ENCODE measurements at places on chromosomes 6 and 20.
A peak's percentile ranks its signal among the peaks of the same experiment; 100 is the strongest.

GRCh38 chr6:41179163-41179562 lies 16.2 kb upstream of the TREM2 start:
- ATAC-seq, result no peak

DNA sequence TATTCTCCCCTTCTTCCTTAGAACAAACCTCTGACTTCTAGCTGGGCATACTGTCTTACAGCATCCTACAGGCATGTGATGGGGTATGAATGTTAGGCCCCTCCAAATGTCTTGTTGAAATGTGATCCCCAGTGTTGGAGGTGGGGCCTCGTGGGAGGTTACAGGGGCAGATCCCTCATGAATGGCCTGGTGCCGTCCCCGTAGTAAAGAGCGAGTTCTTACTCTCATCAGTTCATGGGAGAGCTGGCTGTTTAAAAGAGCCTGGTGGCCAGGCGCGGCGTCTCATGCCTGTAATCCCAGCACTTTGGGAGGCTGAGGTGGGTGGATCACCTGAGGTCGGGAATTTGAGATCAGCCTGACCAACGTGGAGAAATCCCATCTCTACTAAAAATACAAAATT lies 15.5 kb downstream of the OVOL2 start:
- ATAC-seq, result no peak

DNA sequence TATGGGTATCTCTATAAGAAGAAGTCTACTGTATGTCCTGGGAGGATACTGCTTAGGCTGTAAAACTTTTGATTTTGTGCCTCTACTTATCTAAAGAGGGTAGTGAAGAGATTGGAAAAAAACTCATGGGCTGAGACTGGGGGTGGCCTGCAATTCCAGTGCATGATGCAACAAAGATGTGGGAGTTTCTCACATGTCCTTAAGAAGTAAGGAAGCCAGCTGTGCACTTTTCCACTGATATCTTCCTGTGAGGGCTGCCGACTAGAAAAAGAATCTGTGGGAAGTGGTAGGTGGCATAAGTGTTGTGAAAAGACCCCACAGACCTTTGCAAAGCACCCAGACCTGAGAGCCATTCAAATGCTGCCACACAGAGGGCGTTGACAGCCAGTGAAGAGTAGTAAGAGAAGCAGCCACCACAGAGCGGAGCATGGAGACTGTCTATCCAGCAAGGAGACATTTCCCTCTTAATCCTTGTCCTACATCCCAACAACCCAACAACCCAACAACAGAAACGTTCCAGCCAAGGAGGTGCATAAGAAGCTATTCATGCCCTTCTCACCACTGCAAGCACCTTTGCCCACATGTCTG lies 65.1 kb downstream of the PFDN4 start:
- ATAC-seq, result no peak

- no peak for ATAC-seq
These were observed 233.8 kb downstream of the BCKDHB start for GRCh38 chr6:80340280-80340679.

GRCh38 chr6:11702500-11703130 lies 76.0 kb downstream of the ADTRP start:
- no peak for ATAC-seq

DNA sequence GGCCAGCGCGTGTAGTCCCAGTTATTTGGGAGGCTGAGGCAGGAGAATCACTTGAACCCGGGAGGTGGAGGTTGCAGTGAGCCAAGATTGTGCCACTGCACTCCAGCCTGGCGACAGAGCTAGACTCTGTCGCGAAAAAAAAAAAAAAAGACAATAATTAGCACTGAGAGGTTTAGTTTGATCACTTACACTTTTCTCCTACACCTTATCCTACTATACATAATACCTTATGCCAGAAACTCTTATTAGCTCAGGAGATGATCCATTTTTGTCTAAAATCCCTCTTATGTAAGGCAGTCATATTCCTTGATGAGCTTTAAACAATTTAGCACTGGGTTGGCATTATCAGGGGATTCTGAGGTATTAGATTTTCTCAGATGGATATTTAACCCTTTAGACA lies 3.6 kb upstream of the MTFR2 start:
- no peak for ATAC-seq

DNA sequence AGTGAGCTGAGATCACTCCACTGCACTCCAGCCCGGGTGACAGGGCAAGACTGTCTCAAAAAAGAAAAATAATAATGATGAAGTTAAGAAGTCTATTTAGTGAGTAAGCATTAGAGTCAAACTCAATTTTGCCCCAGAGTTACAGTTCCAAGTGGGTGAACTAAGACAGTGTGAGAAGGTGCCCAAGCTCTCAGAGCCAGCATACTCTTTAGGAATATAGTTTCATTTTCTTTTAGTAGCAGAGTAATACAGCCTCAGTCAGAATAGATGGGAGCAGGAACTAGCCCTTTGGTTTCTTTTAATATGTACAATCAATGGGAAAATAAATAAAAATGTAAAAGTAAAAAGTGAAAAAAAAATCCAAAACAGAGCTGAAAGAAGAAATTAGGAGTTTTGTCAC lies 87.0 kb upstream of the ADGRF1 start:
- no peak for ATAC-seq

DNA sequence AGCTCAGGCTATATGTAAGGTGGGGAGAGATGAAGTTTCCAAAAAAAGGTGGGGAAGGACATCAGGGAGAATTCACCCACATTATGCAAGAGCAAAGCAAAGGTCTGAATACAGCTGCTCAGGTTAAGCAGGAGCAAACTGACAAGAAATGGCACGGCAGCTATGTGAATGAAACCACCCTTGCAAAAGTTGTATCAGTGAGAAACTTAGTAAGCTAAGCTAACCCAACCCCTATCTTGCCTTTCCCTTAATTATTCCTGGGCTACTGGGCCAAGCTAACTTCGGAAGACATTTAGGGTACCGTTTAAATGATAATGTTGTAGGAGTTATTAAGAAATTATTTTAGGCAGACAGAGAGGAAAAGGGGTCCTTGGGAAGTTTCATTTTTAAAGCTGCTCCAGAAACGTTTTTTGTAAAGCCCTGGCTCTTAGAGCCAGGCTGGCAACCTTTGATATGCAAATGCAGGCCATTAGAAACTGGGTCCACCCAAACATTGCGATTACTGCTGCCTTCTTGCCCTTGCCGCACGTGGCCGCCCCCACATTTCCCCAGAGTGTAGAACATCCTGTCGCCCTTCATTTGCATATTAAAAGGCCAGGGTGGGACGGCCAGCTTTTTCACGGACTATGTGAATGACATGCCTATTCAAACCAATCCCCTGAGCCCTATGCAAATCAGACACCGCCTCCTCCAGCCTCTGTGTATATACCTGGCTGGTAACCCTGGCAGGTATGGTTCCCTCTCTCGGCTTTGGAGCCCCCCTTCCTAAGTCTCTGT lies 60.5 kb upstream of the SAMD5 start:
- peak; percentile 79 for ATAC-seq

DNA sequence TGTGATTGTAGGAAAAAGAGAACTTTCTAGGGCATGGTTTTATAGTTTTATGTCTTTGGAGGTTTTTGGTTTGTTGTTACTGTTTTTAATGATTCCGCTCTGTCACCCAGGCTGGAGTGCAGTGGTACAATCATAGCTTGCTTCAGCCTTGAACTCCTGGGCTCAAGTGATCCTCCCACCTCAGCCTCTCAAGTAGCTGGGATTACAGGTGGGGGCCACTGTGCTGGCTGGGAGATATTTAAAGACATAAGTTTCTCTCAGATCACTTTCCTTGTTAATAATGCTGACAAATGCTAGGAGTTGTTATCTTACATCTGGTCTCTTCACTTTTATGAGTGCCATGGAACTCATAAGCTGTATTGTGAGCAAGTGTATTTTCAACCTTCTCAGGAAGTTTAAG lies 116.3 kb downstream of the SCAF8 start:
- ATAC-seq, result no peak

DNA sequence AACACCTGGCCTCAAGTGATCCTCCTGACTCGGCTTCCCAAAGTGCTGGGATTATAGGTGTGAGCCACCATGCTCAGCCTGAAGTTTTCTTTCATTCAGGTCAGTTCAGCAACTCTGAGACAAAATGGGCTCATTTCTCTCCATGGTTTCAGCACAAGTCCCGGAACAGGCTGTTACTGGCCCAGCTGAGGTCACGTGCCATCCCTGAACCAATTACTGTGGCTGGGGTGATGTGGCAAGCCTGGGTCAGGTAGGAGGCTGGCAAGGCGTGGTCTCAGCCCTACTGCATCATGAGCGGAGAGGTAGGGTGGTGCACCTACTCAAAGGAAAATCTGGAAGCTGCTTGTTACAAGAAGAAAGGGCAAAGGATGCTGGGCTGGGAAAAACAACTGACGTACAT lies 326.4 kb downstream of the KIF16B start:
- ATAC-seq, result no peak

DNA sequence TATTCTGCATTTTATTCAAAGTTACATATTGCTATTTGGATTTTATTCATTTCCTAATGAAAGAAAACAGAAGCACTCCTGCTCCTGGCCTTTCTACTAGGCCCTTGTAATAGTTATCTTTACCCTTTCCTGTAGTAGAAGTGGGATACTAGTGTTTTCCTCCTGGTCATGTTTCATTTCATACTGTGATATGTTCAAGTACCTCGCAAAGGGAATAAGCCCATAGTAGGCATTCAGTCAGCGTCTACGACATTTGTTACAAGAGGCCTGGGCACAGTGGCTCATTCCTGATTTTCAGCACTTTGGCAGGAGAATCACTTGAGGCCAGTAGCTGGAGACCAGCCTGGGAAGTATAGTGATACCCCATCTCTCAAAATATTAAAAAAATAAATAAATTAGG lies 154.1 kb downstream of the ARID1B start:
- no peak for ATAC-seq

DNA sequence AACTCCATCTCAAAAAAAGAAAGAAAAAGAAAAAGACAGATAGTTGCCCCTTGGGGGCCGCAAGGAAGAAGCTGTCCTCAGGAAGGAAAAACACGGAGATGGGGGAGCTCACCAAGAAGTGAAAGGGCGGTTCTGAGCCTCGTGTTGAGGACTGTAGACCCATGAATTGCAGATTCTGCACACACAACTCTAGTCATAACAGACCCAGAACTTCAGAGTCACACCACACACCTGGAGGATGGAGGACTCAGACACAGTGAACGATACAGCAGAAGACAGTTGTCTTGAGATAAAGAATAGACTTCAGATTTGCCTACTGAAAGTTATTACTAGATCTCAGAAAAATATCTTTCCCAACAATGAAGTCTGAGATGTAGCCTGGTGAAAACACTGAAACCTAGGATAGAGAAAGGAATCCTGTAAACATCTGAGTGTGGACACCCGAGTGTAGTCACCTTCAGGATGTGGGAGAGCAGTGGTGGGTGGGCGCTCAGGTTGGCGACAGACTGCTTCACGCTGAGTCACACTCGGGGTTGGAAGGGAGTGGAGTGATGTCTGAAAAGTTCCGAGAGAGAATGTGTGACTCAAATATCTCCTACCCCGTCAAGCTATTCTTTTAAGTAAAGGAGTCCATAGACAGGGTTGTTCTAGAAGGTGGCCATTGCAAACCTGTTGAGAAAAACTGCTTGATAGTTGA lies 88.1 kb downstream of the MAP3K4 start:
- ATAC-seq, result no peak

GRCh38 chr20:63917811-63918210 lies 22.9 kb downstream of the DNAJC5 start:
- peak; percentile 94 for ATAC-seq

- no peak for ATAC-seq
These were observed 492.0 kb upstream of the SULF2 start for GRCh38 chr20:48277266-48277665.

Data from stimulated activated memory B cell treated with anti-CD40 and anti-IgM and Interleukin-4, amounts not matched to agents 10 μg/mL and 1 μg/mL and 100 μg/mL, for 72 hours (primary cell).